Stimulated activated effector memory CD8-positive, alpha-beta T cell treated with anti-CD3 and anti-CD28 coated beads, Interleukin-12 subunit alpha, Interleukin-12 subunit beta, amount 100 ng/mL, for 72 hours (primary cell): ENCODE measurements at places on chromosomes 4 and X.

- no peak for DNase-seq
Measured at GRCh38 chrX:16588266-16588665, 61.7 kb upstream of the S100G start.

GRCh38 chr4:109826719-109827118 lies 1.1 kb upstream of the RRH start:
- DNase-seq, result no peak

GRCh38 chr4:24748758-24749350 lies 46.5 kb upstream of the SOD3 start:
- no peak for DNase-seq

DNA sequence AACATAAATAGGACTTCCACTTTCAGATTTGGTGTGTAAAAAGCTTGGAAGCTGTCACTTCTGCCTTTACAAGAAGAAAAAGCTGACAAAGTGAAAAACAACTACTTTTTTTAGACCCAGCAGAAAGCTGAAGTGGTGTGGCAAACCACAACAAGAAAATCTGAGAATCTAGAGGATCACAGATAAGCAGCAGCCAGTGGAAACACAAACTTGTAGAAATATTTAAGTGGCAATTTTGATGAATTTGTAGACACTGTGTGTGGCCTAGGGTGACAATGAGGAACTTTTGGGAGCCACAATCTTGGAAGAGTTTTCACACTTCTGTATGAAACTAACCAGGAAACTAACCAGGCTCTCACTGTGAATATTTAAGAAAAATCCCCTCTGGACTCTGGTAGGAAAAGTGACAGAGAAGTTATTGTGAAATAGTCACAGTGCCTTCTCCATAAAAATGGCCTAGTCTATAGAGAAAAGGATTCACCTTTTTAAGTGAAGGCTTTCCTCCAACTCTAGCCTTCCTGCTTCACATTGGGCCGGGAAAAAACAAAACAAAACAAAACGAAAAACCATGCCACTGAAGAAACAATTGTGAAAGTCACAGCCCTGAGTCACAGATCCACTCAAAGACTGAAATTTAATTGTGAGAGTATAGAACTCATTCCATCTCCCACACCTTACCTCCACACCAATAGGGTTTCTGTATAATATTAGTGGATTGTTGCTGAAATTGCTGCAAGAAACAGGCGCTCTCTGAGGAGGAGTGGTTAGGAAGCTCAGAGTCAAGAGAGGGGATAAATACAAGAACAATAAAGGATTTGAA lies 26.7 kb upstream of the GUCY1A1 start:
- DNase-seq, result no peak

DNA sequence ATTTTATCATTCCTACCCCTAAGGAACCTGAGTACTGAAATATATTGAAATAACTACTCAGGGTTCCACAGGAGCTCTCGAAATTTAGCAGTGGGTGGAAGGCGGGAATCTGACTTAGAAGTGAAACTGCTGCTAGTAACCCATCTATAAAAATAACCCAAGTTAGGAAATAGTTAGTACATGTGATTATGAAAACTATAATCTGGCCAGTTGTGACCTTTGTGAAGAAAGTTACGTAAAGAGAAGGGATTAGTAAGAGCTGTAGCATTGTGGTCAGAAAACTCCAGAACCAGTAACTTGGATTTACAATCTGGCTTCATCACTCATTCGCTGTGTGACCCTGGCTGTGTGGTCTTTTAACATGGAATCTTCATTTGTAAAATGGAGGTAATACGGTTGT lies 175.5 kb downstream of the RAPGEF2 start:
- DNase-seq, result no peak

GRCh38 chr4:26779674-26780073 lies 81.0 kb upstream of the STIM2 start:
- no peak for DNase-seq

DNA sequence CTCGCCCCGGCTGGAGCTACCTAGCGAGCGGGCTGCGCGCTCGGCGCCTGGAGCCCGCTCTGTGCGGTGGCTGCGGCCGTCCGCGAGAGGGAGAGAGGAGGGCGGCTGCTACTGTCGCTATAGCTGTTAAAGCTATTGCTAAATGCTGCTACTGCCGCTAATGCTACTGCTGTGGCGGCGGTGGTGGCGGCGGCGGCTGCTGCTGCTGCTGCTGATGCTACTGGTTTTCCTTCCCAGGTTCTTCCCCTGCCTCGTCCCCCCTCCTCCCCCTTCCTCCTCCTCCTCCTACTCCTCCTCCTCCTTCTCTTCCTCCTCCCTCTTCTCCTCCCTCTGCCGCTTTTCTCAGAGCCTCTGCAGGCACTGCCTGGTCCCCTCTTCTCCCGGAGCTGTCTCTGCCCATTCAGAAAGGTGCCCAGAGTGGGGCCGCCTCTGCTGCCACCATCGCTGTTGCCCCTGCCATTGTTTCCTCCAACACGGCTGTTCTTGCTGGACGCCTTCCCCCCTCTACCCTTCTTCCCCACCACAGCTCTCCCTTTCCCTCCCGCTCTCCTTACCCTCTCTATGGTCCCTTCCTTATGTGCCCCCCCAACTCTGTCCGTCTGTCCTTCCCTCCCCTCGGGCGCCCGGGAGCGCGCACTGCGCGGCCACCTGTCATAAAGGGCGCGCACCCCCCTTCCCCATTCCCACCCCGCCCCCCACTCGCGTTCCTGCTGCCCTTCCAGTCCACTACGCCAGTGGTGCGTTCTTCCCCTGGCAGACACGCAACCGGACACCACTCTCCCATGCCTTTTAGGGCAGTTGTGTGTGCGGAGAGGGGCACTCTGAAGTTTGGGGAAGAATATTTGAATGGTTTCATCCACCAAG lies at the start of gene NEXMIF:
NEXMIF (minus strand) TSS at position 228 of the 864 bp plus-strand sequence.
- no peak for DNase-seq

DNA sequence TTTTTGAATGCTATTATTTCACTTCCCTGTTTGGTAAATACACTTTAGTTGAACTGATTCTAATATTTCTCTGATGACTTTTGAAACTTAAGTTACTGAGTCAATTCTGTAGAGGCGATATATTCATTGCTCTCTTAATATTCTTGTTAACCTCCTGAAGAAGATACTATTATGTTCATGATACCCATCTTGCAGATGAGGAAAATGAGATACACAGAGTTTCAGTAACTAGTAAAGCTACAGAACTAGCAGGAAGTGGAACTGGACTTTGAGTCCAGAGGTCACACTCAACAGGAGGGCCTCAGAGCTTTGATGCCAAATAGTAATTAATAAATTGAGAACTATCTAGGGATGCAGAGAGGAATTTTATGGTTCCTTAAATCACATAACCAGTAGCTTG lies 70.0 kb downstream of the PCDH7 start:
- no peak for DNase-seq

GRCh38 chr4:41257257-41257901 lies 651 bp downstream of the UCHL1 start:
- DNase-seq, result no peak

DNA sequence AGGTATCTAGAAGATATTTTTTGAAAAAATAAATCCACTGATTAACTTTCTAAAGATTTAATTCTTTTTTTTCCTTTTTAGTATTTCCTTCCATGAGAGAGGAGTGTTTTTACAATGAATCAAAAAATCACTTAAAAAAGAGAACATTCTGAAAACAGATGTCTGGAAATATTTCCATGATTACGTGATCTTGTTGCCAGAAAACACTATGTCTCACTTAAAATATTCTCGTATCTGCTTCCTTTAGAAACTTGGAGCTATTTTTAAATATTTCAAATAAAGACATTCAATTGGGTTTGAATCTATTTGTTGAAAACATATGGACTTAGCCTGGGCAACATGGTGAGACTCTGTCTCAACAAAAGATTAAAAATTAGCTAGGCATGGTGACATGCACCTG lies 232.8 kb upstream of the RASGEF1B start:
- DNase-seq, result no peak

DNA sequence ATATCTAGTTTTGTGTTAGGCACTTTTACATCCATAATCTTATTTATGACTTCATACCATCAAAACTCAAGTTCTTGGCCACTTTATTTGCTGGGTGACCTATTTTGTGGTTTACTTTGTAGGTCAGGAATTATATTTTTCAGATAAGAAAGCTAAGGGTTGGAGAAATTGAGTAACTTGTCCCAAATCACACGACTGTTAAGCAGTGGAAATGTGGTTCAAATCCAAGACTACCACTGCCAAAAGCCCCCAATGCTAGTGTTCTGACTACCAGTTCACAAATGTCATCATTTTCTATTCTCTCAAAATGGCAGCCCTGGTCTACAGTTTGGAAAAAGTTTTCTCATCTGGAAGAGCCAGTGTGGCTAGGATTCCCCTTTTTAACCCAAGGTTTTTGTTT lies 74.6 kb downstream of the OPHN1 start:
- DNase-seq, result no peak

DNA sequence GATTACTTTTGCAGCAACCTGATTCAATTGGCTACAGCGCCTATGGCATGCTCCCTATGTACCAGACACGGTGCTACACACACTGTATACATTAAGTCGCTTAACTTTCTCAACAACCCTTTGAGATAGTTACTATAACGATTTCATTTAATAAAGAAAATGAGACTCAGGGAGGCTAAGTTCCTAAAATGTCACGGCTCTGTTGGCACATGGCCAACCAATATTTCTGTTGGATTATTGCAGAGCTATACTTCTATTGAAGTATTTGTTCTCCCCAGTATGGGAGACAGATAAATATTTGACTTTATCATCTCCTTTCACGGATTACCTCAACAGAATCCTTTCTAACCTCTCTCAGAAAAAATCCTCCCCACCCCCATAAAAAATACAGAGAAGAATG lies 25.3 kb downstream of the CLNK start:
- DNase-seq, result no peak

GRCh38 chrX:49754233-49754857 lies 58.6 kb upstream of the PAGE1 start:
- DNase-seq, result peak; percentile 12

GRCh38 chrX:21493226-21493830 lies 119.1 kb downstream of the CNKSR2 start:
- no peak for DNase-seq
